Left ventricle myocardium superior (tissue), 1 donor: ENCODE measurements at places on chromosomes 11 and 22. TPM values are rescaled to one million over a fixed set of nuclear protein-coding genes. Genes with fewer than 3 reads are reported as not detected.

The KRTAP5-4 gene
- total RNA-seq, result not detected

The SDF2L1 gene
- total RNA-seq, result 17.9 TPM

The MS4A7 gene
- 13.0 TPM for total RNA-seq

The TEX54 gene
- total RNA-seq, result not detected

The SELENOM gene
- 32.9 TPM for total RNA-seq

The TMPRSS4 gene
- not detected for total RNA-seq

The PATL1 gene
- total RNA-seq, result 24.5 TPM

The OLFML1 gene
- 5.7 TPM for total RNA-seq

The HTR3A gene
- total RNA-seq, result not detected

The PRR33 gene
- total RNA-seq, result 4.4 TPM

The HEPN1 gene
- not detected for total RNA-seq

The KCNK7 gene
- 0.94 TPM for total RNA-seq
